ENCODE measurements at places on chromosomes 3 and 15. TPM values are rescaled to one million over a fixed set of nuclear protein-coding genes. Genes with fewer than 3 reads are reported as not detected.

GRCh38 chr3:116265976-116266584 lies 179.2 kb downstream of the LSAMP start:
- H3K27me3 ChIP-seq: no peaks in the 10 kb centered on the region
- H3K4me3 ChIP-seq: no peak overlapping the region
- DNase-seq: no peak
- H3K36me3 ChIP-seq: no peaks in the 10 kb centered on the region

PLA2G4E gene
- not detected for total RNA-seq

DNA sequence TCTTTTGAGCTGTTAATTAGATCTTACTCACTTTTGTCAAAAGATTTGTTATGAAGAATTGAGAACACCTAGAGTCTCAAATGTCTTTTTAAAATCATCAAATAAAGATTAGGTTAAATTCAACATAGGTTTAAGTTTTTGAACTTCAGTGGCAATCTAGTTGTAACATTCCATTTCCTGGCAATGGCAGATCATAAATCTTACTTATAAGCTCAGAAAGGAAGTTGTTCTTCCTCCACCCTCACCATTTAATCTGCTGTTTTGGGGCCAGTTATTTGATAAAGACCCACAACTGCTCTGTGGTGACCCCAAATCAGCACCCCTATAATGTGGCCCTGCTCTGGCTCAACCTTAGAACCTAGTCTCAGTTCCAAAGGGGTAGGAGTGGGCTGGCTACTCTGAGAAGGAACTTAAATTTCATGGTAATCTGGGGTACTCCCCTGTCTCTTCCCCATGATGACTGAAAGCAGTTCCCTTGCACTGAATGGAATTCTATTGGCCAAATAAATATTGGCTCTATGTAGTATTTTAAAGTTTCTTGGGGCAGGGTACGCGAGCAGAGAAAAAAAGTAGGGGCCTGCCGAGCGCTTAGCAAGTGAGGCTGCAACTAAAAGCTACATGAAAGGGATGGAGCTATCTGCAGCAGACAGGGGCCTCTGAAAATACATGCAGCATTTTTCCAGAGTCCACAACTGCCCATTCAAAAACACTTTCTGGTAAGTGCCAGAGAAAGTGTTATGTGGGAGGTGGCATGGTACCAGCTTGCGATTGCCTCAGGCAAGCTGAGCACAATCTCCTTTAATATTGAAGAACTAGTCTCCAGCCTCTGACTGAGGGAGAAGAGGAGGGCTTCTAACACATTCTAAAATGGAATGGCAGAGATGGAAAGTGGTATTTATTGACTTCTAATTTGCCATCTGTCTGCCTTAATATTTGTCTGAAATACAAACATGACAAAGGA lies 103.6 kb upstream of the RASGRP1 start:
- H3K36me3 ChIP-seq: peaks cover 5% of the 10 kb centered on the region
- H3K4me1 ChIP-seq: peaks cover 91% of the 10 kb centered on the region
- no peaks in the 10 kb centered on the region for H3K27me3 ChIP-seq
- DNase-seq: no peak
- peak overlapping the region; percentile 80 for H3K27ac ChIP-seq
- no peak overlapping the region for H3K4me3 ChIP-seq

LIPH gene
- total RNA-seq: not detected

DNA sequence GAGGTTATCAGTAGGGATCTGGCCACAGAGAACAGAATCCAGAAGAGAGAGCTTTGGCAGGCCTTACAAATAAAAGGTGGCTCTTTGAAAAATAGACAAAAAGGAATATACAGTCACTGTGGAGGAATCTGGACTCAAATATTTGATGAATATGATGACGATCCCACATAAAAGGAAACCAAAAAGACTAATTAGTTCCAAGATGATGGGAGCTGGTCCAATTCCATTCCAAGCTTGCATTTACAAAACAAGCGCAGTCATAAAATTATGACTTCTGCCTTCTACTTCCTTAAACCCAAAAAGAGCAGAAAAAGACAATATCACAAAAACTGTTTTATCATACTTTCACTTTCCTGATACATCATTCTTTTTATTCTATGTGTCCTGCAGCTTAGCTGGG lies 285.8 kb downstream of the DIPK2A start:
- no peak for DNase-seq
- H3K36me3 ChIP-seq: no peaks in the 10 kb centered on the region
- no peak overlapping the region for H3K27ac ChIP-seq
- H3K4me3 ChIP-seq: no peak overlapping the region

DNA sequence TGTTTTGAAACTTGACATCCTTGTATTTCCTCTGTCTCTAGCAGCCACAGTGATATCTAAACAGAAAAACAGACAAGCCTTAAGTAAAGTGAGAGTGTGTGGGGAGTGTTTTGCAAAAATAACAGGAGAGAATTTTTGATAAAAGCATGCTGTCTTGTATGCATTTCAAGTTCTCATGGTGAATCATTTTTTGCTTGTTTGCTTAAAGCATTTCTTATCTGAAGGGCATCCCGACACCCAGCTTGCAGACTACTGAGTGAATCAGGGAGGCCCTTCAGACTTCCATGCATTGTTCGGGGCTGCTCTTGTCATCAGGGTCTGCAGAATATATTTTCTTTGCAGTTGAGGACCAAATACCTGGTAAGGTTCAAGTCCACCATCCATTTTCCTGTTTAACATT lies 8.5 kb downstream of the CGNL1 start:
- H3K27me3 ChIP-seq: peaks cover 11% of the 10 kb centered on the region
- no peak overlapping the region for H3K27ac ChIP-seq
- H3K4me3 ChIP-seq: no peak overlapping the region
- DNase-seq: no peak
